ENCODE measurements at places on chromosomes 2 and 18.
A peak's percentile ranks its signal among the peaks of the same experiment; 100 is the strongest.

DNA sequence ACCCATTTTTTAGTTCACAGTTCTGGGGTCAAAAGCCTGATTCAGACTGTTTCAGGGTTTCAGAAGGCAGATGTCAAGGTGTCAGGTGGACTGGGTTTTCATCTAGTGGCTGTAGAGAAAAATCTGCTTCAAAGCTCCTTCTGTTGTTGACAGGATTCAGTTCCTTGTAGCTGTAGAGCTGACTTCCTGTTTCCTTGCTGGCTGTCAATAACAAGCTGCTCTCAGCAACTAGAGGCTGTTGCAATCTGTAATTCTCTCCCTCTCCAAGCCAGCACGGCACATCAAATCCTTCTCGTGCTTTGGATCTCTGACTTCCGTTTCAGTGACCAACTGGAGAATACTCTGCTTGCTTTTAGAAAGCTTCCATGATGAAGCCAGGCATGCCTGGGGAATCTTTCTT lies 179.4 kb downstream of the DOK6 start:
- DNase-seq, result no peak

GRCh38 chr2:156810094-156810493 lies 373.9 kb downstream of the GPD2 start:
- no peak for DNase-seq

- DNase-seq, result no peak
Observed at GRCh38 chr2:207950063-207950760, 75.1 kb downstream of the PLEKHM3 start.

DNA sequence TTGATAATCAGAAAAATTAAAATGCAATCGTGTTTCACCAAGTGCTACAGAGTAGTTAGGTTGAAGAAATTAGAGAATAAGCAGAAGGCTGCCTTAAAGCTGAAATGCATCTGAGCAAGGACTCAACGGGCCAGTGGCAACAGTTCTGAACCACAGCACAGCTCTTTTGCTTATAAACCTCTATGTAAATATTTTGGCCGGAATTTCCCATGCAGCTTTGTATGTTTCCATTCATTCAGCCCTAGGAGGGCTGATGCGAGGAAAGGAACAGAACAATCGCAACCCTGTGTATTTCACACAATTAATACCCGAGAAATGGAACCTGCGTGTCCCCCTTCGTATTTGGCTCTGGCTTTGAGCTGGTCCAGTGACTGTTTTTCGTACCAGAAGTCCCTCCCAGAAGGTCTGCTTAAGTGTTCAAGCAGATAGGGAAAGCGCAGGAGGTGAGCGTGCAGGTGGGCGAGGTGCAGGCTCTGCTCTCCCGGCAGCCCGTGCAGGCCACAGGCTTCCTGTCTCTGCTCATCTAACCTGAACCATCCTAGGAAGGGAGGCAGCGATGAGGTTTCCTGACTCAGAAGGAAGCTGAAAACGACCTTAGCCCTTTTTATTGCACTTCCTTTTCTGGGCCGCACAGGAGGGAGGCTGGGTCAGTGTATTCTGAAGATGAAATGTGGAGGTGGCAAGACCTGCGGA lies 67.3 kb downstream of the ASB1 start:
- DNase-seq, result no peak

DNA sequence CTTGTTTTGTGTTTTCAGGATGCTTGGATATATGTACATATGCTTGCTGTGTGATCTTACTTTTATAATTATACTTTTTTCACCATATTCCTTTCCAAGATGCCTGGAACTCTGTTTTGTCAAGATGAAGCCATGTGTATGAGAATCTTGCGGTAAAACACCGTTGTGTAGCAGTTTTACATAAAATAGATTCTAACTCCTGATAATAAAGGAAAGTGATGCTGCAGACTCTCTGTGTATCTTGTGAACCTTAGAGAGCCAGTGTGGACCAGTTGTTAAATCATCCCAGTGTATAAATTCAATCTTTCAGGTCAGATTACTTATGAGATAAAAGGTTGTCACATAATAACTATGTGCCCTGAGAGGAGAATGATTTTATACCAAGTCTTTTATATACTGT lies 12.5 kb upstream of the ITGA4 start:
- DNase-seq, result no peak

DNA sequence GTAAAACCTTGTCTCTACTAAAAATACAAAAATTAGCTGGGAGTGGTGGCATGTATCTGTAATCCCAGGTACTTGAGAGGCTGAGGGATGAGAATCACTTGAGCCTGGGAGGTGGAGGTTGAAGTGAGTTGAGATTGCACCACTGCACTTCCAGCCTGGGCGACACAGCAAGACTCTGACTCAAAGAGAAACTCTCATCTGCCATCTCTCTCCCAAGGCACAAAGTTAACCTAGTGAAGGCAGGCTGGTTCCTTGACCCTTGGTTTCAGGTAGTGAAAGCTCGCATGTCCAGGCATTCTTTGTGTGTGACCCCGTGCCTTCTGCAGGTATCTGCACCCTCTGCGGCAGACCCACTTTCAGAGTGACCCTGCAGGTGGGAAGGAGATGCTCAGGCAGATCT lies 100.0 kb downstream of the WDSUB1 start:
- DNase-seq, result no peak

DNA sequence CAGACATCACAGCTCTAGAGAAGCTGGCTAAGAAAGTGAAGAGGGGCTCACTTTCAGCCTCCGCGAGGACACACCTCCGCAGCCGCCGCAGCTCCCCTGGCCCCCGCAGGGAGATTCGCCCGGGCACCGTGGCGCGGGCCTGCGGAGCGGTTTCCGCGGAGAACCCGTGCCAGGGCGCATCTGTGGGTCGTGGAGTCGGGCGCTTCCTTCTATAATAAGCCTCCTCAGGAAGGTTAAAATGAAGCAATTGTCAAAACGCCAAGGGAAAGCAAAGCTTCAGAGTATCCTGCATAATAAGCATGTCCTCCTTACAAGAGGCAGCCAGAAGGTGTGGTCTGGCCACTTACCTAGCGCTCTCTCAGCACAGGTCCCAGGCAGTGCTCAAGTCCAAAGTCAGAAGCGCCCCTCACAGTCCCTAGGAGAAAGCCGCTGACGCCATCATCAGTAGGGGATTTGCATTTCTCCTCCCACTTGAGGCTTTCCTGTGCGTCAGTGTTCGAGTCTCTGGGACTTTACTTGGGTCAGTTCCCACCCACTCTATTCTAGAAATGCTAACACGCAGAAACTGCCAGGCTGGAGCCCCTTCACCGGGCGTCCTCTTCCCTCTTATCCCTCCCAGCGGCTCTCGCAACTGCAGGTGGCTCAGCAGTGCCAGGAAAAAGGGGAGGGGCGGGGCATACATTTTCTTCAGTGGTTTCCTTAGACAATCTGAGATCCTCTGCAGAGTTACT lies at the start of gene STAT4:
Gene STAT4 (minus strand): TSS at position 395 of the 731 bp plus-strand sequence. CDS start 2,791 bp downstream, outside the sequence.
- peak; percentile 81 for DNase-seq

- no peak for DNase-seq
Observed at GRCh38 chr2:20568501-20569463, 82.1 kb downstream of the HS1BP3 start.

- DNase-seq, result no peak
Observed at GRCh38 chr2:154306266-154306970, 392.1 kb upstream of the KCNJ3 start.

GRCh38 chr2:63186331-63186730 lies 135.7 kb downstream of the OTX1 start:
- DNase-seq, result no peak

GRCh38 chr2:151654891-151655290 lies 79.4 kb downstream of the NEB start:
- DNase-seq, result no peak

DNA sequence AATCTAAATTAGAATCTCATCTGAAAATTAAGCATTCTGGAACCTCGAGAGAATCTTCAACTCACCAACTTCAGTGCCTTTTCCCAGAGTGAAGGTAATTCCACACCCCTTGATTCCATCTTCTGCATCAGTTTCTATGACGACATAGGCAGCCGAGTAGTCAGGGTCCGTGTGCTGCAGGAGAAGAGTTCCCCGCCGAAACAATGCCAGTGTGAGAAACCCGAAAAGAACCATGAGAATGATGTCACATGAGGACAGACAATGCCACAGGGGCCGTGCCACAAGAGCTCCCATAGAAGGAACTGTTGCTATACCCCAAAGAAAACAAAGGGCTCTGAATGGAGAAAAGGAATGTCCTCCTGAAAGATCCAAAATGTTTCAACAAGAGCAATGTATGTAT lies 6.0 kb downstream of the ENOSF1 start:
- no peak for DNase-seq

DNA sequence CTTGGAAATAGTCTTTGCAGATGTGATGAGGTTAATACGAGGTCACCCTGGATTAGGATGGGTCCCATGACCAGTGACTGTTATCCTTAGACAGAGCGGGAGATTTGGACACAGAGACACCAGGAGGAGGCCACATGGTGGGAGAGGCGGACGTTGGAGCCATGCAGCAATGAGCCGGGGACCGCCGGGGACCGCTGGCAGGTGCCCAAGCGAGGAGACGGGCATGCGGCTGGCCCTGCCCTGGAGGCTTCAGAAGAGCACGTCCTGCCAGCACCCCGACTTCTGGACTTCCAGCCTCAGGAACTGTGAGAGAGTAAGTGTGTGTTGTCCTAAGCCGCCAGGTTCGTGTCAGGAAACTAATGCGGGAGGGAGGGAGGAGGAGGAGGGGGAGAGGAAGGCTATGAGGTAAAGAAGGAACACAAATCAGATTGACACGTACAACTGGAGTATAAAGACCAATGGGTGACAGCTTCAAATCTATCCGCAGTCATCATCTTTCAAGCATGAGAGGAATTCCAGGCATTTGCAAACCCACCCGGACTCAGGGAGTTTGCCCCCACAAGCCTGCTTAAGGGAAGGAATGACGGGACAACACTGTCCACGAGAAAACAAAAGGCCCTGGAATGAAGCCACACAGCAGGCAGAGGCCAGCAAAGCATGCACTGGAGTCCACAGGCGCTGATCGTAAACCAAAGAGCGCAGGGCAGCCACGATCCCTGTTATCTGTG lies 11.6 kb upstream of the BOK start:
- DNase-seq, result no peak

- no peak for DNase-seq
Observed at GRCh38 chr2:237669628-237670392, 42.4 kb downstream of the LRRFIP1 start.

DNA sequence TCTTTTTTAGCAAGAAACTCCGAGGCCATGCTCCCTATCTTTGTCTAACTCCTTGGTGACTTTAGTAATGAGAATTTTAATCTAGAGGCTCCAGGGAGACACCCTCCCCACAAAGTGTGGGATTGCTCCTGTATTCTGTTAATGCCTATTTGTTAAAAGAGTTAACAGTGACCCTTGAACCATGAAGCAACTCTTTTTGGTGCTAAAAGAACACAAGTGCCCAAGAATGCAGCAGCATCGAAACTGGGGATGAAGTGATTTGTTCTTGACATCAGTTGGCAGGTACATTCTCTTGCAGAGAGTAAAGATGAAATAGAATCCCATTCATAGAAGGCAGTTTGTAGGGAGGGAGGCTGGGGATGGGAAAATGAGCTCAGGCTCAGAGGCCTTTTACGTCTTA lies 50.0 kb downstream of the FMNL2 start:
- DNase-seq, result no peak

DNA sequence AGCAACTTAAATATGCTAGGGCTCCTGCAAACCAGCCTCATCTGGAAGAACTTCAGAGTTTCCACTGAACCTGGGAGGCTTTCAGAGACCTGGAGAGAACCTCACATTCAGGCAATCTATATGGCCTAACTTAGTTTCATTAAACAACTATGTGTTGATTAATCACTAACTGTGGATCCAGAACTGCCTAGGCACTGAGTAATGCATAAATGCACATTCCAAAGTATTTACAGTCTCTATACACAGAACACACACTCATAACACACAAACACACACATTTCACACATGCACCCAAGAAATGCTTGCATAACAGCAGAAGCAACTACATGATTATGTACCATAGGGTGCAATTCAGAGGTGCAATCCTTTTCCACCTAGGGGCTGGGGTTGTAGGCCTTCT lies 552.8 kb downstream of the BCL11A start:
- no peak for DNase-seq

- DNase-seq, result no peak
Observed at GRCh38 chr2:30823452-30823851, 16.2 kb upstream of the CAPN13 start.

GRCh38 chr2:37322368-37322767 lies 2.3 kb downstream of the PRKD3 start:
- DNase-seq, result no peak

GRCh38 chr2:18690342-18690741 lies 101.0 kb upstream of the NT5C1B start:
- no peak for DNase-seq

DNA sequence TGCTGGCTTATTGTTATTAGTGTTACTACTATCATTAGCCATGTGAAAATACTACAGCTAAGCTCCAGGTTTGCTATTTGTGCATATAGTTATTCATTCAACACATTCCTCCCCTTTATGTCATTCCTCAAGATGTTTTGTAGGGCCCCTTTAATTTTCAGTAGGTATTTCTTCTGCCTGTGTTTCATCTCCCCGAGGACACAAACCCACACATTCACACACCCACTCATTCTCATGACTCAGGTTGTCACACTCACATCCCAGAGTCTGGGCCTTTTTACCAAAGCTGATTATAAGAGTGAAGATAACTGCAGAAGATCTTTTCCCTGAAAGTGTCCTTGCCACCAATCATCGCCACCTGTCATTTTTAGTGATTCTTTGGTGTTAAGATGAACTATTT lies 68.6 kb upstream of the SPOPL start:
- DNase-seq, result no peak

DNA sequence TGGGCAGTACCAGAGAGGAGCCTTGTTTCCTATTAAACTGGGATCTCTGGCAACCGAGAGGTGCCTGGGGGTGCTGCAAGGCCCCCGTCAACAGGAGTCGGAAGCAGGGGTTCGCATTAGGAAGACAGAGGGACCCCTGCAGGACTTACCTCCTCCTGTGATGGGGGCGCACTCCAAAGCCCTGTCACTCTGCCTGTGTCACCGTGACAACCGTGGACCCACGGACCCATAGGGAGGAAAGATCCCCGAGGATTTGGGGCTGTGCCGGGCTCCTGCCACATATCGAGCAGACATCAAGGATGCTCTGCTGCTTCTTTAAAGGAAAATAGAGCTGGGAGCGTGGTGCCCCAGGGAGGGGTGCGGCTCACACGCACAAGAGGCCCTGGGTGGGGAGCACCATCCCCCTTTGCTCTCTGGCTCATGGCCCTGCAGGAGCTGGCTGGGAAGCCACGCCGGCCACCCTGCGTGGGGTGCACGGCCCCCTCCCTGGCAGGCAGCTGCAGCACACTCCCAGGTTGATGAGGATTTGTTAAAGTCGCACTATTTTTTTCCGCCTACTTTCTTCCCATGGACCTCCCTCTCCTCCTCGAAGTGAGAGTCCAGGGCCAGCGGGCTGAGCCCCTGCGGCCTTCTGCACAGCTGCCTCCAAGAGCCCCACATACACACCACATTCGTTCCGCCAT lies 167.5 kb downstream of the TWIST2 start:
- DNase-seq, result no peak

DNA sequence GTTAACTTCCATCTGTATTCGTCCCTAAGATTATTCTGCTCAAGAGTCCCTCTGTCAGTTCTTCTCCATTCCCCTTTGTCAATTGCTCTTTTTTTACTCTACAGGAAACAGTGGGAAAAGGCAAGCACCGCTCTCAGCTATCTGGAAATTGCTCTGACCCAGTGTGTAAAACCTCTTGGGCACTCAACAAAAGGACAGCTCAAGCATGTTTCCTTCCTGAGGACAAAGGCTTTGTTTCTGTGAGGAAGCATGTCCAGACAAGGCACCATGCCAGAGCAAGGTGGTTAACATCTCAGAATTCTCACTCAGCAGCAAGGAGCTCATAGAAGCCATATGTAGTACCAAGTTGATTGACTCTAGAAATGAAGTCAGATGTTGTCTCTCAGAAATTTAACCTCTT lies 735.6 kb downstream of the TSN start:
- no peak for DNase-seq

GRCh38 chr2:184006998-184007397 lies 591.3 kb upstream of the ZNF804A start:
- no peak for DNase-seq

Measured in stimulated activated CD4-positive, alpha-beta T cell treated with anti-CD3 and anti-CD28 coated beads, TNF-alpha, amount 100 ng/mL, for 48 hours (primary cell).